ENCODE measurements at places on chromosomes 16 and 17. TPM values are rescaled to one million over a fixed set of nuclear protein-coding genes. Genes with fewer than 3 reads are reported as not detected.

The SMPD3 gene
- 31.2 TPM for total RNA-seq

The KRTAP3-1 gene
- 15.5 TPM for total RNA-seq

DNA sequence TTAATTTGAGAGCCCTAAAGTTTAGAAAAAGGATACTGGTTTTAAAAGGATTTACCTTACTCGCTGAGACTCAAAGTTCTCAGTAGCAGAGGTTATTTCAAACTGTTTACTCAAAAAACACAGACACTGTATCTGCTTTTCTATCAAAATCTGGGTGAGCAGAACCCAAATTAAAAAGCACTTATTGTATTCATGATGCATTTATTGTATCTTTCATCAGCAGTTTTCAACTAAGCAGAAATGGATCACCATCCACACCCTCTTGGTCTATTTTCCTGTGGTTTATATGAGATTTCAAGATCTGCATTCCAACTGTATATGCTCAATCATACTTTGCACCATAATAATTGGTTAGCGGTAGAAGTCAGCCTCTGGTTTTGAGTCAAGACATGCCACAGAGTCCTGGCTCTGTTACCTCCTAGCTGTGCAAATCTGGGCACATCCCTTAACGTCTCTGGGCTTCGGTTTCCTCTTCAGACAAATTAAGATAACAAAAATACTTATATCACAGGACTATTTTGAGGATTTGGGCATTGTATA lies 109.5 kb downstream of the ASIC2 start:
- H3K36me3 ChIP-seq, result no peaks in the 10 kb centered on the region
- H3K27ac ChIP-seq, result no peak overlapping the region
- no peak overlapping the region for H3K4me3 ChIP-seq
- DNase-seq, result no peak
- no peaks in the 10 kb centered on the region for H3K4me1 ChIP-seq

- H3K4me3 ChIP-seq, result no peak overlapping the region
- no peaks in the 10 kb centered on the region for H3K36me3 ChIP-seq
- H3K4me1 ChIP-seq, result no peaks in the 10 kb centered on the region
- peaks cover 16% of the 10 kb centered on the region for H3K27me3 ChIP-seq
Observed at GRCh38 chr17:5610956-5611355, 26.6 kb upstream of the NLRP1 start.

The DOC2B gene
- total RNA-seq, result 7.3 TPM

- no peaks in the 10 kb centered on the region for H3K27me3 ChIP-seq
- H3K36me3 ChIP-seq, result no peaks in the 10 kb centered on the region
- peak overlapping the region; percentile 41 for H3K27ac ChIP-seq
Observed at GRCh38 chr17:17749921-17750320, 68.7 kb downstream of the RAI1 start.

DNA sequence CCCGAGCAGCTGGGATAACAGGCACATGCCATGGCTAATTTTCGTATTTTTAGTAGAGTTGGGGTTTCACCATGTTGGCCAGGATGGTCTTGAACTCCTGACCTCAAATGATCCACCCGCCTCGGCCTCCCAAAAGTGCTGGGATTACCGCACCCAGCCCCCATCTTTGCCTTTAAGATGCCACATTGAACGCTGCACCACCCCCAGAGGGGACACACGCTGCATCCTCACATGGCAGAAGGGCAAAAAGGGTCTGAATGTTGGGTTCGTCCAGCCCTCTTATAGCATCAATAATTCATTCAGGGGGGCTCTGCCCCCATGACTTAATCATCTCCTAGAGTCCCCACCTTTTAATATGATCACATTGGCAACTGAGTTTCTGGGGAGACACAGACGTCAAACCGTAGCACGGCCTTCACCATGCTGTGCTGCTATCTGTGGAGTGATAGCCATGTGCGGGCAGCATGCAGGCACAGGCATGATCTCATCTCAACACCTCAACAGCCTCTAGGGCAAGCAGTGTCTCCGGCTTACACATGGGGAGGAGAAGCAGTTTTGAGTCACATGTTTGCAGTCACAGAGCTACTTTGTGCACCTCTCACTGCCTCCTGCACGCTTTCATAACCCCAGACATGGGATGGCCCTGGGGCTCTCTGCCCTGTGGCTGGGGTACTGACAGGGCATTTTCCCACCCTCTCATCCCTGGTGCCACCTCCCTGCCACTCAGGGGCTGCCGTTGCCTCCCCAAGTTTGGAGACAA lies 30.0 kb downstream of the IL21R start:
- no peaks in the 10 kb centered on the region for H3K36me3 ChIP-seq
- no peak overlapping the region for H3K27ac ChIP-seq
- peaks cover 20% of the 10 kb centered on the region for H3K27me3 ChIP-seq
- H3K4me1 ChIP-seq, result no peaks in the 10 kb centered on the region
- peak; percentile 34 for DNase-seq
- H3K4me3 ChIP-seq, result no peak overlapping the region

All from suprapubic skin (tissue), 4 donors.